ENCODE measurements at places on chromosomes 13 and 19. TPM values are rescaled to one million over a fixed set of nuclear protein-coding genes. Genes with fewer than 3 reads are reported as not detected.

CATSPERD gene
- total RNA-seq, result not detected

GFY gene
- total RNA-seq, result not detected

CALR3 gene
- total RNA-seq, result 0.23 TPM

SIGLEC7 gene
- total RNA-seq, result not detected
